KBM-7 (cell line): ENCODE measurements at places on chromosomes 6 and 20.

DNA sequence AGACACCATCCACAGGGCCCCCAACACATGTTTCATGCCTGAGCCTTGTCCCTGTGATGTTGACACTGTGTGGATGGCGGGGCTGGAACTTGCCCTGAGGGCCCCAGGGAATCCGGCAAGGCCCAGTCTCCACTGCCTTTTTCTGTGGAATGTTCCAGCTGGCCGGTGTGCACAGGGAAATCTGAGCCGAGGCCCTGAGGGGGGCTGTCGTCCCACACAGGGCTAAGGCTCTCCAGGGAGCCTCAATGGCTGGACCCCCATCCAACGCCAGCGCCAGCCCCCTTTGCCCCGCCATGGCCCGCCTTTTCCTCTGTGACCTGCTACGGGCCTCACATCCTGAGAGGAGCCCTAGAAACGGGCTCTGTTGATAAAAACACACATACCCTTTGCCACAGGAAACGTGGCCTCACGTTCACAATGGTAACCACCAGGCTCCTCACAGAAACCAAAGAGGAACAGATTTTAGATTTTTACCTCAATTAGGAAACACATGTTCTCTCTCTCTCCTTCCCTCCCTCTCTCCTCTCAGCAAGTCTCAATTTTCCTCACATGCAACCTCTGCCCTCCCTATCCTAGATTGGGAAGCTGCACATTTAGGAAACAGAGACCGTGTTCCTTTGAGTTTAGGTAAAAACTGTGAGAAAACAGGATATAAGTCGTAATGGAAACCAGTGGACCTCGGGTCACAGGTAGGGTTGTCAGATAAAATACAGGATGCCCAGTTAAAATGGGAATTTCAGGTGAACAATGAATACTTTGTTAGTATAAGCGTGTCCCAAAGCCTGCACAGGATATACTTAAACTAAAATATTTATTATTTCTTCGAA is 13.7 kb upstream of the ZNF831 start:
- peak; percentile 59 for DNase-seq

GRCh38 chr6:152922706-152923105 is 60.1 kb downstream of the FBXO5 start:
- no peak for DNase-seq

DNA sequence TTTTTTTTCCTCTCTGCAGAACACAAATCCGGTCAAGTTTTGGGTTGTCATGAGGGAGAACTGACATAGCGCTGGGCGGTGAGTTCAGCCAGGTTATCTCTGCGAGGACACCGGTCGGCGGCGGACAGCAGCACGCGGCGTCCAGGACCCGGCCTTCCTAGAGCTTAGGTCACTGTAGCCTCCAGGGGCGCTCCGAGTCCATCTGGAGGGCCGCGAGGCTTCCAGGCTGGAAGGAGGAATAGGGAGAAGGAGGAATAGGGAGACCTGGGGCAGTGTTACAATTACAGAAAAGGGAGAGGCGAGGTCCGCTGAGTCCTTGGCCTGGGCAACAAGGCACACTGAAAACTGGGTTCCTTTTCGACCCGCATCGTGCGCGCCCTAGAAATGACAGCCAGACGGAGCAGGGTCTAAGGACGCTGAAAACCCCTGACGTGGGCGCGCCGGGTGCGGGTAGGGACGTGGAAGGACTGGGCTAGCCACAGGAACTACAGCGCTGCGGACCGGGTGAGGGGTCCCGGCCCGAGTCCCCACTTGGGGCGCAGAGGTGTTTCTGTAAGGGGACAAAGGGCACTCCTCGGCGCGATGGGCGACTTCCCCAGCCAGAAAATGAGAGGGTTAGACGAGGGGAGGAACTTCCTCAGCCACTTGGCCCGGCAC is 536 bp upstream of the FNDC1 start:
- DNase-seq: no peak

DNA sequence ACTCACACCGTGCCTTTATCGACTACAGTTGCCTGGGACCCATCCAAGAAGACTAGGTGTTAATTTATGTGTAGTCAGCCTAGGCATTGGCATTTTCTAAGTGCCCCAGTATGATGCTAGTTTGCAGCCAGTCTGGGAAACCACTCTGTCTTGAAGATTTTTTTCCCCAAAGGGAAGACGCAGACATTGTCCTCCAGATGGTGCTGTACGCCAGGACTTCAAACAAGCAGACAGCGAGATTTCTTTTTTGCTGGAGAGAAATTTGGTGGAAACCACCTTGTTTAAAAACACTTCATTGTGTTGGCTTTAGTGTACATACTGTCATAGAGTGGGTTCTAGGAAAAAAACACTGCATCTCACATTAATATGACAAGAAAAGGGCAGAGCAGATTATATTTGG is 30.0 kb downstream of the ALDH5A1 start:
- DNase-seq: peak; percentile 45

GRCh38 chr6:56536536-56536935 is 106.2 kb downstream of the DST start:
- no peak for DNase-seq

- DNase-seq: no peak
Observed at GRCh38 chr6:122872311-122872710, 83.3 kb downstream of the SMPDL3A start.

- no peak for DNase-seq
Observed at GRCh38 chr6:160277144-160277543, 18.5 kb upstream of the SLC22A2 start.
